ENCODE measurements at places on chromosomes 5 and 9. TPM values are rescaled to one million over a fixed set of nuclear protein-coding genes. Genes with fewer than 3 reads are reported as not detected.
A peak's percentile ranks its signal among the peaks of the same experiment; 100 is the strongest.

Gene DNM1
- total RNA-seq, result 276 TPM

Gene SPAG8
- not detected for total RNA-seq

DNA sequence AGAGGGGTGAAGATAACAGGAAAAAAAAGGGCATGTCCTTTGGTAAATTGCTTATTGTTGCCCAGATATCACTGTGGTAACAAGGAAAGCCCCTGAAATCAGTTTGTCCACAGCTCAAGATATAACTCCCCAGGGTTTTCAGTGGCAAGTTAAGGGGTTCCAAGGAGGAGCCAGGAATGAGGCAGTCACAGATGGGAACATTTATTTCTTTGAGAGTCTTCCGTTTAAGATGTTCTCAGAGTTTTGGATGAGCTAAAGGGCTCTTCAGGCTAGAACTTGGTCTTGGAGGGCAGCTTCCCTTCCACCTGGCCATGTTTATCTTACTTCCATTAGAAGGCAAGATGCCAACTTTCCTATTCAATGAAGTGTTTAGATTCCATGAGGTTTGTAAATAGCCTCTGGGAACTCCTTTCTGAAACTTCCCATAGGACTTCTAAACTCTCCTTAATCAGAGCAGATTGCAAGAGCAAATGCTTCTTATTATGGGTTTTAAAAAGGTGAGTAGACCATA lies 277.6 kb upstream of the TNC start:
- no peak overlapping the region for H3K4me3 ChIP-seq
- no peak overlapping the region for H3K27ac ChIP-seq
- H3K36me3 ChIP-seq, result no peaks in the 10 kb centered on the region
- no peak for DNase-seq
- H3K4me1 ChIP-seq, result no peaks in the 10 kb centered on the region

- DNase-seq, result no peak
- H3K27me3 ChIP-seq, result no peaks in the 10 kb centered on the region
- no peaks in the 10 kb centered on the region for H3K36me3 ChIP-seq
Measured at GRCh38 chr9:6247266-6247665, 31.7 kb downstream of the IL33 start.

DNA sequence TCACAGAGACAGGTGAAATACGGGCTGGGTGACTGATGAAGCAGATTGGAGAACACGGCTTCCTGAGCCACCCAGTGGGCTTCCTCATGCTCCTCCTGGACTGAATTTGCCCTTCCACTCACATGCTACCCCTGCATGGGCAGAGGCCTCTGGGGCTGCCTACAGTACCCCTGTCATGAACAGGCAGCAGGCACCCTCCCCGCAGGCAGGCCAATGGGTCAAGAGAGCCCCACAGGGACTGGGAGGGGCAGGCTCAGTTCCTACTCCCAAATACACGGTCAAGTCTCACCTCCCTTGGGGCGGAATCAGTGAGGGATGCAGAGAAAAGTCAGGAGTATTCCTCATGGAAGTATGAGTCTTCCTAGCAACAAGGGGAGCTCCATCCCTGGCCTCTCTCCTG lies 48.6 kb upstream of the ZBTB43 start:
- H3K4me1 ChIP-seq, result no peaks in the 10 kb centered on the region
- no peaks in the 10 kb centered on the region for H3K36me3 ChIP-seq
- H3K27ac ChIP-seq, result no peak overlapping the region
- peaks cover 3% of the 10 kb centered on the region for H3K27me3 ChIP-seq
- no peak overlapping the region for H3K4me3 ChIP-seq
- DNase-seq, result no peak

DNA sequence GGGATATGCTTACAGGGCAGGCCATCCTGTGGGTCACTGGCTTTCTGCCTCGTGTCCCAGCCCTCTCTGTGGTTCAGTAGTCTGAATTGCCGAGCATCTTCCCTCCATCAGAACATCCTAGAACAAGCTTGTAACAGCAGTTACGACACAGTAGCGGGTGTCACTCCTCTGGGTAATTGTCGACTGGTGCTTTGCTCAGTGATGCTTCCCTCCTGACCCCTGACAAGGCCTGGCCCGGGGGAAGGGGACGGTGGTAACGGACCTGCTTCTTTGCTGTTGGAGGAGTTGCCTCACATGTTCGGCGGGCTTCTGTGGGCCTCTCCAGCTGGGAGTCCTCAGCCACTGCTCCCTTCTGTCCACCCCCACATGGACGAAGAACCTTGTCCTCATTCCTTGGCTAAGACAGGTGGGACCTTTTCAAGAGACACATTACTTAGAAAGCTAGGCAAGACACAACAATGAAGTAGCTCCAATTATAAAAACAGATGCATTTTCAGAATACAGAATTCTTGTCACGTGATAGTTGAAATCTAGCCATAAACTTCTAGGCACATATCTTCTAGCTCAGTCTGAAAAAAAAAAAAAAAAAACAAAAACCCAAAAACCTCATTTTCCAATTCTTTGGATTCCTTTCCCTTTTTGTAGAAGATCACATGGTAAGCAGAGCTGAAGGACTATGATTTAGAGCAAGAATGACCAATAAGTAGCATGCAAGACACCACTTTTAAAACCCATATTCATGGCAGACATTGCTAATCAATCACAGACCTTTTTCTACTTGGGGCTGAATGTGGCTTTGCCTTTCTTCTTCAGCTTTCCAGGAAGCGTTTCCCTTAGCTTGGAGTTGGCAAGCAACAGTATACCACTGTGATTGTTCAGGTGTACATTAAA lies 25.0 kb downstream of the HMCN2 start:
- H3K4me3 ChIP-seq, result no peak overlapping the region
- no peaks in the 10 kb centered on the region for H3K36me3 ChIP-seq
- no peak overlapping the region for H3K27ac ChIP-seq
- no peak for DNase-seq

- H3K27ac ChIP-seq, result no peak within 1 kb of the TSS
- peak within 1 kb of the TSS; percentile 88 for H3K4me3 ChIP-seq
- H3K4me1 ChIP-seq, result no peaks in the 10 kb centered on the region
- peaks cover 6% of the 10 kb centered on the region for H3K27me3 ChIP-seq
Measured at GRCh38 chr5:122078116-122079110, at the start of gene LOX. Gene LOX (minus strand): TSS chr5:122078259. CDS start chr5:122077985, 274 bp downstream.

DNA sequence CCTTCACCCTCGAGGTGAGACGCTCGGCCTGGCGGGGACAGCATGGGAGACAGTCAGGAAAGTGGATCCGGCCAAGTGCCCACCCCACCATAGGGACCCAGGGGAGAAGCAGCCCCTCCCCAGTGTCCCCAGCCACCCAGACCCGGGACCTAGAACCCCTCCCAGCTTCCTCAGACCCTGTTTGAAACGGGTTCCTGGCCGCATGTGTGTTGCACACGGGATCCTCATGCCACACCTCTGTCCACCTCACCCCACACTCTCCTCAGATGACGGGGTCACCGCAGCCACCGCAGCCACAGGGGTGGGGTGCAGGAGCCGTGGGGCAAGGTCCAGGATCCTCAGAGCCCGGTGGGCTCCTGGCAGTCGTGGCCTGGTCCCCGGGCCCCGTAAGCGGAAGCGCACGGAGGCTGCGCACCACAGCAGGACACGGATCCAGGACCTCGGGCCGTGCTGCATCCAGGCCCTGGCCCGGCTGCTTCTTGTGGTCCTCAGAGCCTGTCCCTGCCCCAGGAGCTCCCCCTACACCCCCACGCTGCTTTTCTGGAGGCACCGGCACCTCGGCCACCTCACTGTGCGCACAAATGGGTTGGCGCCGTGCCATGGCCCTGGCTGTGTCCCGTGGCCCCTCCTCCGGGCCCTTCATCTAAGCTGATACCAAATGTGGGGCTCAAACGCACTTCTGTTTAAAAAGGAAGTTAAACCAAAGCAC lies 15.3 kb downstream of the TERT start:
- peaks cover 9% of the 10 kb centered on the region for H3K36me3 ChIP-seq
- H3K4me1 ChIP-seq, result no peaks in the 10 kb centered on the region
- no peak overlapping the region for H3K4me3 ChIP-seq
- H3K27me3 ChIP-seq, result peaks cover 11% of the 10 kb centered on the region

GRCh38 chr9:108323615-108324014 lies 532.2 kb downstream of the ACTL7B start:
- no peaks in the 10 kb centered on the region for H3K4me1 ChIP-seq
- H3K27me3 ChIP-seq, result no peaks in the 10 kb centered on the region
- no peak overlapping the region for H3K27ac ChIP-seq
- no peak overlapping the region for H3K4me3 ChIP-seq

GRCh38 chr5:16548115-16548514 lies 68.7 kb downstream of the RETREG1 start:
- peaks cover 4% of the 10 kb centered on the region for H3K27me3 ChIP-seq
- peaks cover 8% of the 10 kb centered on the region for H3K4me1 ChIP-seq
- no peak overlapping the region for H3K4me3 ChIP-seq
- no peaks in the 10 kb centered on the region for H3K36me3 ChIP-seq
- no peak for DNase-seq
